Uterus (tissue), 4 donors: ENCODE measurements at places on chromosomes 4 and X. TPM values are rescaled to one million over a fixed set of nuclear protein-coding genes. Genes with fewer than 3 reads are reported as not detected.

GRCh38 chrX:41923978-41924683 lies 777 bp upstream of the CASK start:
- no peak for DNase-seq
- no peaks in the 10 kb centered on the region for H3K4me1 ChIP-seq
- H3K27ac ChIP-seq = peak overlapping the region; percentile 77
- no peaks in the 10 kb centered on the region for H3K27me3 ChIP-seq
- H3K4me3 ChIP-seq = peak overlapping the region; percentile 40

GLOD5 gene
- total RNA-seq = not detected

DNA sequence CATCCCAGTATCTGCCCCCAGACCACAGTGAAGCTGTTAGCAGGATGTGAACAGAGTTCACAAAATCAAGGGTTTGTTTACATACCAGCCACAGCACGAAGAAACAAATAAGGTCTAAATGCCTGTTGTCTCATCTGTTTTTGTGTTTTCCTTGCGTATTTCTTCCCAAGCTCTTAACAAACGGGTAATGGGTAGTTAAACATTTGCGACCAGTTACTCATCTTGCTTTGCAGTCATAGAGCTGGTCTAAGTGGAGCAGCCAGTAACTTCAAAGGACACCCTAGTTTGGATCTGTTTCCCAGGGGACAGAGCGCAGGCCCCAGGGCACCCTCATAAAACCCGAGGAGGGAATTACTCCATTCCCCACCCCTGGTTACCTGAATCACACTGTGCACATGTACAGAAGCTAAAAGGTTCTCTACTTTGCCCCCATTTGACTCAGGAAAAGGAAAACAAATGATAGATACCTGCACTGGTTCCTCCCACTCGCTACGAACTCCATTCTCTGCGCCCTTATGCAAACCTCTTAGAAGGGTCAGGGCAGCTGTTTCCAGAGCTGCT lies 68.8 kb downstream of the MAML3 start:
- H3K27me3 ChIP-seq = no peaks in the 10 kb centered on the region
- H3K4me3 ChIP-seq = no peak overlapping the region
- DNase-seq = no peak
- H3K36me3 ChIP-seq = no peaks in the 10 kb centered on the region

GRCh38 chrX:127011629-127012028 lies 192.1 kb downstream of the PRR32 start:
- no peaks in the 10 kb centered on the region for H3K36me3 ChIP-seq
- H3K4me3 ChIP-seq = no peak overlapping the region
- DNase-seq = no peak
- no peaks in the 10 kb centered on the region for H3K4me1 ChIP-seq
- H3K27me3 ChIP-seq = no peaks in the 10 kb centered on the region

- no peaks in the 10 kb centered on the region for H3K36me3 ChIP-seq
- no peak overlapping the region for H3K27ac ChIP-seq
- no peak for DNase-seq
- H3K4me1 ChIP-seq = no peaks in the 10 kb centered on the region
- no peaks in the 10 kb centered on the region for H3K27me3 ChIP-seq
Observed at GRCh38 chrX:903116-903515, 272.5 kb downstream of the SHOX start.
